SK-N-SH treated with all-trans-retinoic acid at 6 μM for 48 hours (cell line): ENCODE measurements at places on chromosomes 11 and 22.

DNA sequence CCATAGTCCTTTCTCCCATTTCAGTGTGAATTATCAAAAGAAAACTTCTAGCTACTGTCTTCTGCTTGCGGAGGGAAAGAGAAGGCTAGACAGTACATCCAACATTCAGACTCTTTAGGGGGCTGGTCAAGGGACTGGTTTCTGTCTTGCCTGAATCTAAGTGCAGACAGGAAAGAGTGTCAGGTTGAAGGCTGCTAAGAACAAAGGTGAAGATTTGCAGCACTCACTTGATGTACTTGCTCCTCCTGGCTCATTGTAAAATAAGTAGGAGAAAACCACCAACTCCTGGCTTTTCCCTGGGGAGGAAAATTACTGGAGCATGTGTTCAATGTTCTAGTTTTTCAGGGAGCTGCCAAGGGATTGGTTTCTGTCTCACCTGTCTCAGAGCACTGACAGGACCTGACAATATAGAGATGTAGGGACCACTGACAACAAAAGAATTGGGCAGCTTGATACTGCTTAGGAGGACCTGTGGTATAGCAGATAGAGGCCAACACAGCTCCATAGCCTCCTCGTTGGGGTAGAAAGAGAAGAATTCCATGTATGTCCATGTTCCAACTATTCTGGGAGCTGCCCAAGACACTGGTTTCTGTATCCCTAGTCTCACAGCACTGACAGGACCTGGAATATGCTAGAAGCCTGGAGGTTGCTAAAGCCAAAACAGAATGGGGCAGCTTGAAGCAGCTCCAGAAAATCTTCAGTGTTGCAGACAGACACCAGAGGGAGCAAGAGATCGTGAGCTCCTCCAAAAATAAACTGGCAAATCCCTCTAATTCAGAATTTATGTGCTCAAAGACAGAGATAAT is 39.7 kb upstream of the MMP12 start:
- ATAC-seq = peak; percentile 94

GRCh38 chr11:46117842-46118241 is 3.4 kb downstream of the PHF21A start:
- ATAC-seq = no peak

DNA sequence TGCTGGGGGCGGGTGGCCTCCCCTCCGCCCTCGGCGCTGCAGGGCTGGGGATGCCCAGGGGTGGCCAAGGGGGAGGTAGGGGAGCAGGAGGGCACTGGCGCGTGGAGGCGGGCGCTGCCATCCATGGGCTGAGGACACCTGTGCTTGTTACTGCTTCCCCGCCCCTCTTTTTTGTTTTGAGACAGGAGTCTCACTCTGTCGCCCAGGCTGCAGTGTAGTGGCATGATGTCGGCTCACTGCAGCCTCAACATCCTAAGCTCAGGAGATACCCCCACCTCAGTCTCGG is 683 bp upstream of the FADS3 start:
- ATAC-seq = no peak

- ATAC-seq = peak; percentile 93
These were observed 297.7 kb upstream of the CCDC90B start for GRCh38 chr11:83583757-83584366.

GRCh38 chr11:10632483-10632882 is 61.1 kb downstream of the IRAG1 start:
- ATAC-seq = no peak

GRCh38 chr11:3955299-3955665 is 99.8 kb downstream of the STIM1 start:
- ATAC-seq = no peak

- ATAC-seq = no peak
These were observed 841 bp downstream of the B3GNT6 start for GRCh38 chr11:77035039-77035438.

- ATAC-seq = no peak
These were observed 16.4 kb downstream of the TOM1 start for GRCh38 chr22:35315855-35316745.

- ATAC-seq = no peak
These were observed 86.3 kb upstream of the FAT3 start for GRCh38 chr11:92138296-92138695.

GRCh38 chr11:134652586-134653255 is 240.7 kb upstream of the B3GAT1 start:
- no peak for ATAC-seq

GRCh38 chr11:70128435-70128906 is 50.4 kb downstream of the ANO1 start:
- peak; percentile 43 for ATAC-seq

GRCh38 chr22:16783930-16784354 is 41.3 kb downstream of the XKR3 start:
- peak; percentile 73 for ATAC-seq

DNA sequence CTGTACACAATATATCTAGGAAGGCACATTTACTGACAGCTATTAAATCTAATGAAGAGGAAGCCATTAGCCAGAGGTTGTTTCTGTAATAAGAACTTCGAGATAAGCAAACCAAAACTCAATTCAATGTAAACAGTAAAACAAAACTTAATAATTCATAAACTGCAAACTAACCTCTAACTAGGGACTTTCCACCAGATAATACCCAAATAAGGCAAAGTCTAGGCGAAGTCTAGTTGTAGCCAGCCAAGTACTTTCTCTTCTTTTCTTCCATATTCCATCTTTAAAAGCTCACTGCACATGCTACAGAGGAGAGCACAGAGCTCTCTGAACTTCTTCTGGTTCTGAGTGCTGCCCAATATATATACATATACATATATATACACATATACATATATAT is 229.9 kb upstream of the ANO5 start:
- ATAC-seq = no peak

GRCh38 chr11:114167355-114167754 is 107.8 kb downstream of the ZBTB16 start:
- ATAC-seq = no peak

- ATAC-seq = no peak
These were observed 141.0 kb downstream of the ARHGAP20 start for GRCh38 chr11:110571081-110571720.

- no peak for ATAC-seq
These were observed 10.5 kb upstream of the YAP1 start for GRCh38 chr11:102099755-102100154.

GRCh38 chr11:55942785-55943392 is 6.7 kb upstream of the OR5I1 start:
- peak; percentile 75 for ATAC-seq

DNA sequence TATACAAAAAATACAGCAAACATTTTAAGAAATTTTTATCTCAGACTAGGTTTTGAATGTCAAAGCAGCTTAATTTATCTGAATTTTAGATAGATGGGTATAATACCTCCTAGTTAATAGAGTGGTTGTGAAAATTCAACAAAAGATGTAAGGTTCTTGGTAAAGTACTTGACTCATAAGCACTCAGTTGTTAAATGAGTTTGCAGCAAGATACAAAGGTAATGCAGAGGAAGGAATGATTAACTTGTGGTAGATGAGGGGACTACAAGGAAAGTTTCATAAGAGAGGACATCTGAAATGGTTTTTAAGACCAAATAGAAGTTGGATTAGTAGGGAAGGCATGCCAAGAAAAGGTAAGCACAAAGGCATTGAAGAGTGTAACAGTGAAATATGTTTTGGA is 37.4 kb downstream of the PPME1 start:
- ATAC-seq = no peak

DNA sequence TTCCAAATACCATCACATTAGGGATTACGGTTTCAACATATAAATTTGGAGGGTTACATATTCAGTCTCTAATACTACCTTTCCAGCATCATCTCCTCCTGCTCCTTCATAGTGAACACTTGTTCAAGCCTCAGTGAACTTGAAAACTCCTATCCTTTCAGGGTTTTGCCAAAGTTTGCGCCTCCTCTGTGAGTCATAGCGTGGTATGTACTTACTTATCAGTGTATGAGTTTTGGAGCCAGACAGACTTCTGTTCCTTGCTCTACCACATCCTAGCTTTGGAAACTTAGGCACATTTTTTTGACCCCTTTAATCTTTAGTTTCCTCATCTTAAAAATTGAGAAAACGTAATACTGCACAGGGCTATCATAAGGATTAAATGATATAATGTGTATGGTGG is 160.1 kb upstream of the ZC3H12C start:
- ATAC-seq = no peak

DNA sequence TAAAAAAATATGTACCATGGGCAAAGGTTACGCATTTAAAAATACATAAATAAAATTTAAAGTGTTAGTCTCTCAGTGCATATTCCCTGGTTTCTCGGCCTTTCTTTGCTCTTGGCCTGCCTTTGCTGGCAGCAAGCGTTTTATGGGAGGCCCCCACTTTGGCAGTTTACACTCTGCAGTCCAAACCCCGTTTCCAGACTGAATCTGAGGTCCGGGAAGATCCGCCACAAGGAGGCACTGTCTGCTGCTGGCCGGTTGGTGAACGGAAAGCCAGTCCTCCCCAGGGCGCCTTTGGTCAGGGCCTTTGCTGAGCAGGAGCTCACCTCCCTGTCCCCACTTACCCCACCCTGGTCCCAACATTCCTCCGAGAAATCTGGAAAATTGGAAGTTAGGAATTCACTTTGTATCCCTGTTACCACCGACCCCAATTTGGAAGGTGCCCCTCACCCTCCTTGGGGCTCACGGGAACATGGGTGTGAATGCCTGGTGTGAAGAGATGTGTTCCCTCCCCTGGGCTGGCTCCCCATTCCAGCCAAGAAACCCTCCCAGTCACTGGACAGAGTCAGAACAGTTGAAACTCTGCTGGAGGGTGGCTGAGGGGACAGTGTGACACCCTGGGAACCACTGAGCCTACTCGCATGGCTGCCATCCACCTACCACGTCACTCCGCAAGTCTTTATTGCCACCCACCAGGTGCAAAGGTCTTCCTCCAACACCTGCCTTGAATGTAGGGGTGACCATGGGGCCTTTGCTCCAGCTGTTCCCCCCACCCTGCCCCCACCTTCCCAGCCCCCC is 9.4 kb upstream of the SF1 start:
- ATAC-seq = peak; percentile 86

DNA sequence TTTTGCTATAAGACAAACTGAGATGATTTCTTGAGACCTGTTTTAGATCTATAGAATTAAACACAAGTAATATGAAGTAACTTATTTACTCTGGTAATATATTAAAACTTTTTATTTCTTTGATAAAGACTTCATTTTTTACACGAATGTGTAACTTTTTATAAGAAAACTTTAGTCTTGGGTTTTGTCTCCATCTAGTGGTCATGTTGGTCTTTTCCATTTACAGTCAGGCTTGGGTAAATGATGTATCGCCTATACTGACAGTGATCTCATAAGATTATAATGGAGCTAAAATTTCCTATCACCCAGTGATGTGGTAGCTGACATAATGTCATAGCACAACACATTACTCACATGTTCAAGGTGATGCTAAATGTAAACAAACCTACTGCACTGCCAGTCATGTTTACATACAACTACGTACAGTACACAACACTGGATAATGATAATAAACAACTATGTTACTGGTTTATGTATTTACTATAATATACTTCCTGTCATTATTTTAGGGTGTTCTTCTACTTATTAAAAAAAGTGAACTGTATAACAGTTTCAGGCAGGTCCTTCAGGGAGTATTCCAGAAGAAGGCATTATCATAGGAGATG is 7.5 kb upstream of the C11orf97 start:
- ATAC-seq = peak; percentile 80

GRCh38 chr11:60310407-60310998 is 16.6 kb upstream of the MS4A6E start:
- no peak for ATAC-seq

- no peak for ATAC-seq
These were observed 2.6 kb downstream of the RRAS2 start for GRCh38 chr11:14356342-14356741.

- ATAC-seq = no peak
These were observed 539.2 kb downstream of the MN1 start for GRCh38 chr22:27262361-27262760.

DNA sequence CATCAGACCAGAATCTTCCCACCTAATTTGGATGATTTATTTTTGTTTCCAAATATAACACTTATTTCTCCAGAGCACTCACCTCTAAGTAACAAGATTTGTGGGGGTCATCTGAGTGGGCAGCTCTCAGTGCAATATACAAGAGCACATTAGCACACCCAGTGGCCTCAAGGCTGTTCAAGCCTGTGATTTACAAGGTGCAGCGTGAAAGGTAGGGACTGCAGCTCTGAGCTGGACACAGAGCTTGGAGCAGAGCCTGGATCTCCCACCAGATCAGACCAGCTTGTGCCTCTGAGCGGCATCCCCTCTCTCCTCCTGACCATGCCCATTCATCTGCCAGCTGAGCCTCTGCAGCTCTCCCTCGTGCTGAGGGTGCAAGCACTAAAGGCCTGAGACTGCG is 323.3 kb upstream of the ZC3H12C start:
- ATAC-seq = no peak; the same call in 2 of the 3 replicates

DNA sequence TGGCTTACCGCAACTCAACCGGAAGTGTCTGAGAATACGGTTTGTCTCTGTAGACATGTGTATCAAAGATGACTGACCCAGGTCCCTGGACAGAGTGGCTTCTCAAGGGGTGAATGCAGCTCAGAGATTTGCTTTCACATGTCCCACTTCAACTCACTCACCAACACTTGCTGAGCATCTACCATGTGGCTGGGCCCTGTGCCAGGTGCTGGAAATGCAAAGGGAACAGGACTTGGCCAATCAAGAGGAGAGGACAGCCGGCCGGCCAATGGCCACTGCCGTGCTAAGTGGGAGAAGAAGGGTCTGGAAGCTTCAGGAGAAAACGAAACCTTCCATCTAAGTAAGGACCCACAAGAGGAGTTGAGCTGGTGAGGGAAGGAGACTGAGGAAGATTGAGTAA is 151.3 kb downstream of the CEP164 start:
- no peak for ATAC-seq

GRCh38 chr11:111788051-111788450 is 21.9 kb upstream of the PPP2R1B start:
- ATAC-seq = no peak

DNA sequence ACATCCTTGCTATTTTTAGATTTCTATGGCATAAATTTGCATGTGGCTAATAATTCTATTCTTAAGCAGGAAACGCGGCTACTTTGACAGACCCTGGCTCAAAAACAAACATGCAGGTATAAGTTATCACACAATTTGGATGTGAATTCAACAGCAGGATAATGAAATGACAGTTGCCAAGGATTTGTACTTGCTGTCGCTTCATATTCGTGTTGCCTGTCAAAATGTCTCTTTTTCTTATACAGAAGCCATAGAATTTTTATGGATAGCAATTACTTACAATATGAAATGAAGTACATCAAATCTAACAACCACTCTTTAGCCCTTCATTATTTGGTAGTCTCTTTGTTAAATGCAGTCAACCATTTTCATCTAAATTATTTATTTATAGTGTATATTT is 46.4 kb downstream of the DCDC1 start:
- no peak for ATAC-seq

GRCh38 chr11:48037709-48038468 is 57.5 kb downstream of the PTPRJ start:
- no peak; the same call in 1 of the 3 replicates for ATAC-seq
